GM12892 (cell line): ENCODE measurements at places on chromosomes 16 and 17.

GRCh38 chr16:28321700-28322411 lies 29.5 kb downstream of the SBK1 start:
- peak; percentile 55 for DNase-seq

DNA sequence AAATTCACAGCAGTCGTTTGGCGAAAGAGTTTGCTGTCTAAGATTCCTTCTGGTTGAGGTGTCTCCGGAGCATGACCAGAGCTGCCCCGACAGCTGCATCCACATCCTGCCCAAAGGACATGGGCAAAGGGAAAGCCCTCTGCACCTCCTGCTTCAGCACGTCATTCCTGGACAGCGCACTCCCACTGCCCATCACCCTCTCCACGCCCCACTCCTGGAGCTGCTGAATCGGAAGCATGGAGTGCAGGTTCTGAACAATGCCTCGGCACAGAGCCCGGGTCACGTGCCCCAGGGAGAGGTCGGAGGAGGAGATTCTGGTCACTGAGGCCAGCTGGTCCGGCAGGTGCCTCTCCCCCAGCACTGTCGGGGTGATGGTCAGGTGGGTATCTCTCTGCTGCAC lies 1.3 kb upstream of the TRPV1 start:
- DNase-seq = no peak

DNA sequence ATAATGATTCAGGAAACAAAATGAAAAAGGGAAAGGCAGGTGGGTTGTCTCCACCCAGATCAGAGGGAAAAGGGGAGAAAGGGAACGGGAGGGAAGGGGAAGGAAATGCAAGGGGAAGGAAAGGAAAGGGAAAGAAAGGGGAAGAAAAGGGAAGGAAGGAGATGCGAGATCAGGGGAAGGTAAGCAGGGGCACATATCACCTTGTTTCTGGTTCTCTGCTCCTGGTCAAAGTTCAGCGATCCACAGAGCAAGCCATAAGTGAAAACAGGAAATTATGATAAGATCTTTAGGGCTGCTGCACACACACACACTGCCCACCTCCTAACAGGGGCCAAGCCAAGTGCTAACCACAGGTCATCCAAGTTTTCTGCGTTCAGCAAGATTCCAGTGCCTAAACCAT lies 37.5 kb upstream of the GRIN2A start:
- DNase-seq = no peak

- DNase-seq = no peak
Observed at GRCh38 chr17:45144199-45145034, 3.9 kb upstream of the HEXIM1 start.

DNA sequence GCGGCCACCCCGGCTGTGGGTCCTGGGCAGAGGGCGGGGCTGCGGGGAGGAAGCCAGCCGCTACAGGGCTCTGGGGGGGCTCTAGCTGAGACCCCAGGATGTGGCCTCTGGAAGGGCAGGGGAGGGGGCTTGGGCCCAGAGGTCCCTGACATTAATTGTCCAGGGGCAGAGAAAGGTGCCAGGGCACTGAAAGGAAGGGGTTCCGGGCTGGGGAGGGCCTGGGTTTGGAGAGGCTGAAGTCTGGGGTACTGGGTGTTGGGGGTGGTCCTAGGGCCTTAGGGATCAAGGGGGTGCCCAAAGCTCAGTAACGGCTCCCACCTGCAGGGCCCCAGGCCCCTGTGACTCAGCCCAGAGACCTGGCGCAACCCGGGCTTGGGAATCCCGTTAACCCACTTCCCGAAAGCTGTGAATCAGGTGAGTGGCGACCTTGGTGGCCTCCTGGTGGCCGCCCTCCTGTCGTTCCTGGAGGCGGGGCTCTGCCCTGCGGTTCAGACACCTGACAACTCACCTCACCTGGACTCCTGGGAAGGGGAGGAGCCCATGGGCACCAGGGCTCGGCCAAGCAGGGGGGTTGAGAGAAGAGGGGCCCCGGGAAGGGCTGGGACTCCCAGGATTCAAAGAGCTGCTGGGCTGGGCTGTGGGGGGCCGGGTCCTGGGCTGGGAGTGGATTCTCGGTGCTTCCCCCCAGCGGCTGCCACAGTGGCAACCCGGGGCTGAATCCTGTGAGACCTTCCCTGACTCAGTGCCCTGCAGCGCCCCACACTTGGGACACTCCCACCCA lies 465 bp upstream of the PRSS22 start:
- DNase-seq = no peak

DNA sequence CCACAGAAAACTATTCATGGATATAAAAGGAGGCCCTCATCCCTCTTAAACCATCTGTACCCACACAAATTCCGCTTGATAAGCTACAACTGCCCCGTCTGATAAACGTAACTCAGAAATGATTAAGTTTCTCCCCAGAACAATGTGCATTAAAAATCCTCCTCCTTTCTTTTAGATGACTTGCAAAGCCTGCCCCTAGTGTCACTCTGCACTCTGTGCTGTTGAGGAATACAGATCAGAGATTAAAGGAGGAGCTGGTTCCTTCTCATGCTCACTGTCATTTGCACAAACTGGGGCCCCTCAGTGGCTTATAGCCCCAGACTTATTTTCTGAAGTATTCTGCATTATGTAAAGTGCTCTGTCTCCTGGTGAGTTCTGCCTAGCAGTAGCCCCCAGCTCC lies 33.3 kb downstream of the CDRT15 start:
- DNase-seq = no peak

DNA sequence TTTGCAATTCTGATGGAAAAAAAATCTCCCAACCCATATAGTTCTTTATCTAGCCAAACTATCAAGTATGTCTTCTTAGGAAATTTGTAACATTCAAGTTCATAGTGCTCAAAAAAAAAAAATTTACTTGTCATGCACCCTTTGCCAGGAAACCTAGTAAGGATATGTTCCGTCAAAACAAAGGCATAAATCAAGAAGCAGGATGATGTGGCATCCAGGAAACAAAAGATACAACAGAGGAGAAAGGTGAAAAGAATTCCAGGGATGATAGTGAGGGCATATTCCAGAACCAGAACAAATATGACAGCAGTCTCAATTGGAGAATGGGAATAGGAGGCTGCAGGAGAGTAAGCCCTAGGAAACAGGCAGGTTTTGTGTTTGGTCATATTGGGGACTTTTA lies 104.6 kb downstream of the SPAG9 start:
- DNase-seq = no peak

DNA sequence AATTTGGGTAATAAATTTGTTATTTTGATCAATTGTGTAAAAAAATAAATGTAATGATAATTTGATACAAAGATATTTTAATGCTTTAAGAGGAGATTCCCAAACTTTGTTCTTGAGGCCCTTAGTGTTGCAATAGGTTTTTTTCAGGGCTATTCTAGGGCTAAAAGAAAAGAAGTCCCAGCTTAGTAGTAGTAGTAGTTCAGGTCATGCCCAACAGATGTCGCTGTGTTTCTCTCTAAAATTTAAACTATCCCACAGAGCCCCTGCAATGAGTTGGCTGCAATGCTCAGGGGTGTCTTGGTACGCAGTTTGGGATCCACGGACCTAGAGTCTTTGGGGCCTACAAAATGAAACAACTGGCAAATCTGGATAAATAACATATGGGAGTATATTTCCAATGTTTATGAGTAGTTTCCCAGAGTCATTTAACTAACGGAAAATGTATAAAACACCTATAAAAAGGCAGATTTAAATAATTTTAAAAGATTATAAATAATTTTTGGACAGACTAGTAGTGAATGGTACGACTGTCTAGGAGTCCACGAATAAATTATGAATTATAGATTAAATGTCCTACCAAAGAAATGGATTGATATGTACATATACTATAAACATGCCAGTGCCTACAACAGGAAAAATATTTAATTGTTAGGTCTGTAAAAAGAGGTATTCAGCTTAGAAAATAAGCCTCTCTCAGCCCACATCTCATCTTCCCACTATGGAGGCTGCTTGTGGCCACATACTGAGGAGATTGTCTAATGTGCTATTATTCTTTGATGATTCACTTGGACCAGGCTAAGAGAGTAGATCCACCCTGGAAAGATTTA lies 228.5 kb upstream of the PMFBP1 start:
- peak; percentile 10 for DNase-seq

- DNase-seq = peak; percentile 30
Observed at GRCh38 chr16:85028685-85029407, 1.3 kb downstream of the KIAA0513 start.

DNA sequence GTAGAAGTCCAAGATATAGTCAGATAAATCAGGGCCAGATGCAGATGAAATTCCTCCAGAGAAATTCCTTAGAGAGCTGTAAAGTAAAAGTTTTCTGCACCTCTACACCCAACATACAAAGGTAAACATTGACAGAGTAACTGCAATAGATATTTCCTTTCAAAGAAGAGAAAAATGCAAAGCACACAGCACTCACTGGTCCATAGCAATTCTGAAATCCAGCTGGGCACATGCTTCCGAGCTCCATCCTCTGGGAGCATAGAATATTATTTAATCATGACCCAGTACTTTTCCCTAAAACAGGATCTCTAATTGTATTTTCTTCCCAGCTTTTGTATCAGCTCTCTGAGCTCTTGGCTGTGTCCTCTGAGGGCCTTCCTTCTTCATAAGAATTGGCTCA lies 239.5 kb upstream of the IRX3 start:
- no peak for DNase-seq

DNA sequence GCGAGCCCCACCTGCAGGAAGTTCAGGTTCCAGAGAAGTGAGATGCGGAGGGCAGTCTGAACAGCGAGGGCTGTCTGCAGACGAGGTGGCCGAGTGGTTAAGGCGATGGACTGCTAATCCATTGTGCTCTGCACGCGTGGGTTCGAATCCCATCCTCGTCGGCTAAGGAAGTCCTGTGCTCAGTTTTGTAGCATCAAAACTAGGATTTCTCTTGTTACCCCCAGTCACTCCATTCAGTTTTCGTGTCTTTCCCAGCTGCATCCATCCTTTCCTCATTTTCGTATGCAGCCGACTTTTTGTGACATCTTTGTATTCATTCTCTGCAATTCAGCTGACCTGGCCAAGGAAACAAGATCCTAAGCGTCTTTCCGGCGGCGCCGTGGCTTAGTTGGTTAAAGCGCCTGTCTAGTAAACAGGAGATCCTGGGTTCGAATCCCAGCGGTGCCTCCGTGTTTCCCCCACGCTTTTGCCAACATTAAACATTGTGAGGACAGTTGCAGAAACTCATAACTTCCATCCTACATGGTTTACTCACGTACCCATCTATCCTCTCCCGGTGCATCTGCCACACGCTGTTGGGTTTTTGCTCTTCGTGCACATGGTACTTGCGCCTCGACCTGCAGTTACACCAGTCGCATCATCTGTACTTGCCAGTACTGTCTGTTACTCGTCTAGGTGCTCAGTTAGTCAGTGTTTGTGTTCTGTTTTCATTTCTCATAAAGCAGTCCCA lies 3.0 kb downstream of the BORCS6 start:
- DNase-seq = no peak

DNA sequence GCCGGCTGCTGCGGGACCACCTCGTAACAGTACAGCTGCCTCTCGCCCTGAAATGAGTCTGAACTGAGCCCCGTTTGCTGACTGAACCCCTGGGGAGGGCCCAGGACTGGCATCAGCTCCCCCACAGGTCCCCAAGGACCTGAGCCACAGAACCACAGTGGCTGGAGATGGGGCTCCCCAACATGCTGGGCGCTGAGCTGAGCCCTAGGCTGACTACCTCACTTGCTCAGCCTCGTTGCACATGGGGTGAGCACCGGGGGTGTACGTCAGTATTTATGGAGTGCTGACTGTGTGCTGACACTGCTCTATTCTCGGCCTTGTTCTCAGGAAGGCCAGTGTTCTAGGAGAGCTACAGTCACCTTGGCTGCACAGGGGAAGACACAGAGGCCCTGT lies 6.6 kb upstream of the VASN start:
- DNase-seq = no peak

DNA sequence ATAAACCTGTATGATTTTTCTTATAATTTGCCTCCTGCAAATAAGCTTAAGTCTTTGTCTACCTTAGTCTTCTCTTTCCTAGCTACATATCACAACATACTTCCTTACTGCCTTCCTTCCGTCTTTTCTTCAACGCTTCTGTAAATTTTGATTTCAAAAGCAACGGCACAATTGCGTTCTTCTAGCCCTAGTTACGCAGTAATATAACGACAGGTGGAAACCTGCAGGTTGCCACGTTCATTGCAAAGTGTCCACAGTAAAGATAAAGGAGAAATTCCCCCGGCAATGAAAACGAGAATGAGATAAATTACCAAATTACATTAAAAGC lies 546 bp upstream of the PSMD7 start:
- DNase-seq = no peak

DNA sequence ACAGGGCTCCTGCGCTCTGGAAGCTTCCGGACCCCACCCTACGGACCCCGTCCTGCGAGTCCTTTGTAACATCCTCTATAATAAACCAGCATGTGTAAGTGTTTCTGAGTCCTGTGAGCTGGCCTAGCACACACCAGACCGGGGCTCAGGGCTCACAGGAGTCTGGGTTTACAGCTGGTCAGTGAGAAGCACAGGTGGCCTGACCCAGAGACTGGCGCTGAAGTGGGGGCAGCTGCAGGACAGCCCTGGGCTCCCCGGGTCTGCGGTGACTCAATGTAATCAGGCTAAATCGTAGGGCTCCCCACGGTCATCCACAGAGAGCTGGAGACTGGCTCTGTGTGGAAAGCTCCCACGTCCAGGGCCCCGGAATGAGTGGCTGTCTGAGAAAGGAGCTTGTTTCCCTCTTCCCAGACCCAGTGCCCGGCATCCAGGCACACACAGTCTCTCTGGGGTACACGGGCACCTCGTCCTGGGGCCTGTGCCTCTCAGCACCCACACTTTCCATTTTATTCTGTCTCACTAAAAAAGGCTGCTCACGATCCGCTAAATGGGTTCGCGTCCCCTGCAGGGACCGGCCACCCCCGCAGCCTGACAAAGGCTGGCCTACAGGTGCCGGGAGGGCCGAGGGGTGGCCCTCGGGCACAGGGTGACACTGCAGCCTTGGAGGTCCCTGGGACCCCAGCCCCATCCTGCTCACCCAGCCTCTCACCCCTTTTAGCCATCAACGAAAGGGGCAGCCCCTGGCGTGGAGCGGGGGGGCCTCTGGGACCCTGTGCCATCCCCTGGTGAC lies 18.9 kb upstream of the CBFA2T3 start:
- DNase-seq = no peak

DNA sequence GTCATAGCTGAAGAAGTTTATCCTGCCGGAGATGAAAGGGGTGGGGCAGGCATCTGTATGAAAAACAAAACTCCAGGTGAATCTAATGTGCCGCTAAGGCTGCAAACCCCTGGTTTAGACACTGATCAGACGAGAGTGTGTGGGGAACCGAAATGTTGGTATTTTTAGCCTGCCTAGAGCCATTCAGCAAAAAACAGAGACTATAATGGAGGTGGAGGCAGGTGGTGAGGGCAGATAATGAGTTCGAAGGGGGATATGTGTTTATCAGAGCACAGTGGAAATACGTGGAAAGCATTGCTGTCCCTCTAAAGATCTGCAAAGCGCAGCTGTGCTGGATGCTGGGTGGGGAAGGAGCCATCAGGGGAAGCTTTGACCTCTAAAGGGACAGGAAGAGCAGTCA lies 127.5 kb upstream of the WSCD1 start:
- no peak for DNase-seq

DNA sequence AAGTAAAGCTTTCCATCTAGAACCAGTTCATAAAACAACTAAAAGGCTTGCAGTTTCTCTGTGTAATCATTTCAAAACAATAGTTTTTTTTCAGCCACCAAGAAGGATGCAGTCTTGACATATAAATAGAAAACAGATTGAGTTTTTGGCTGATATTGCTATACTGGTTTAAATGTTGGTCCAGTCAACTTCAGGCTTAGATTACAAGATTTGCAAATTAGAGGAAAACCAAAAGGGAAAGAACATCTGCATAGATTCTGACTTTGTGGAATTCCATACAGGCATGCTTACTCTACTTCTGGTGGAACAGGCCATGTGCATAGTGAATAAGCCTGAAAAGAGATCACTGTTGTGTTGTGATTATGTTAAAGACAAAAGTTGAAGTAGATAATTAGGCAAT lies 150.3 kb downstream of the BCAS3 start:
- no peak for DNase-seq

- DNase-seq = no peak
Observed at GRCh38 chr17:40645291-40645690, 2.3 kb downstream of the SMARCE1 start.
